Activated naive CD4-positive, alpha-beta T cell treated with Interleukin-2 at 50 U/mL for 16 hours (primary cell): ENCODE measurements at places on chromosomes 12 and 14.
A peak's percentile ranks its signal among the peaks of the same experiment; 100 is the strongest.

DNA sequence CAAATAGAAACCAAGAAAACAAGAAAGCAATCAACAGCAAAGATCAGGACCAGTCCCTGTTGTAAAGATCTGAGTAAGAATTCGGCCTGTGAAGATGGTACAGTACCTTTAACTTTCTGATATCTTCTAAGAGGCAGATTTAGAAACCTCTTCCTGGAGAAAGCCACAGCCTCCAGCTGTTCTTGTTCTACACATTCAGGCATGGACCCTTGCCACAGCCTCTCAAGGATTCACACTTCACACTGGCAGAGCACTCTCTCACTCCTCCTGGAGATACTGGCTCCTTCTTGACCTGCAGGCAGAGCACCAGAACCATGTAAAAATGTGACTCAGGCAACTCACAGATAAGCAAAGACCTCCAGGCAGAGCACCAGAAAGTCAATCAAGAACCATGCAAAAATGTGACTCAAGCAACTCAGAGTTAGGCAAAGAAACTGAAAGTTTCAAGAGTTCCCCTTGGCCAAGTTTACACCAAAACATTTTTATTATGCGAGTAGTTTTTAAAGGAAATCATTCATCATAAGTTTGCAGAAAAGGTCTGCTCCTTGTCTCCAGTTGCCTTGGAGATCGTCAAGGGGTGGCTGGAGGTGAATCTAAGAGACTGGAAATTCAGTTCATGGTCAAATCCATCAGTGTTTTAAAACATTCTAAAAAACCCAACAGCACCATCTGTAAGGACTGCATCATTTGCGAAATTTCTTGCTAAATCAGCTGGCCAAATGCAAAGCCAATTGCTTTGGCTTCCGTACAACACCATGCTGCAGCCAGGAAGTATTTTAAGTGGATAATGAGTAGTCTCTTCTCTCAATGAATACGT lies 119.3 kb upstream of the MDM1 start:
- peak; percentile 52 for DNase-seq

- DNase-seq: no peak
Measured at GRCh38 chr14:64806202-64806861, 73.4 kb downstream of the SPTB start.

DNA sequence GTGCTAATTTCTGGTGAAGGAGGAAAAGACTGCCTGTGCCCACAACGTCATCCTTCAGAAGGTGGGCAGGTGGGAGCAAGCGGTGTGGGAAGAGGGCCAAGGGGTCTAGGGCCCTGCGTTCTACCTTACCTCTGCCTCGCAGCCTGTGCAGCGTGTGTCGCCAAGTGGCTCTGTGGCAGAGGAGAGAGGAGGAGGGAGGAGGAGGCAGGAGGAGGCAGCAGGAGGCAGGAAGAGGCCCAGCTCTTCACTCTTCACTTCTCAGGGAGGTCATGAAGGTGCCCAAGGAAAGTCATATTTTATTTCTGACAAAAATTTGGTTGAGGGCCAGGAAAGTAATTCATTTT lies 177.9 kb downstream of the MYRFL start:
- no peak for DNase-seq

DNA sequence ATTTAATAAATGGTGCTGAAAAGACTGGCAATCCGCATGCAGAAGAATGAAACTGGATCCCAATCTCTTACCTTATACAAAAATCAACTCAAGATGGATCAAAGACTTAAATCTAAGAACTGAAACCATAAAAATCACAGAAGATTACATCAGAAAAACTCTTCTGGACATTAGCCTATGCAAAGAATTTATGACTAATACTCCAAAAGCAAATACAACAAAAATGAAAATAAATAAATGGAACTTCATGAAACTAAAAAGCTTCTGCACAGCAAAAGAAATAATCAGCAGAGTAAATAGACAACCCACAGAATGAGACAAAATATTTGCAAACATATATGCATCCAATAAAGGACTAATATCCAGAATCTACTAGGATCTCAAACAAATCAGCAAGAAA lies 14.3 kb upstream of the CLEC1A start:
- DNase-seq: no peak

DNA sequence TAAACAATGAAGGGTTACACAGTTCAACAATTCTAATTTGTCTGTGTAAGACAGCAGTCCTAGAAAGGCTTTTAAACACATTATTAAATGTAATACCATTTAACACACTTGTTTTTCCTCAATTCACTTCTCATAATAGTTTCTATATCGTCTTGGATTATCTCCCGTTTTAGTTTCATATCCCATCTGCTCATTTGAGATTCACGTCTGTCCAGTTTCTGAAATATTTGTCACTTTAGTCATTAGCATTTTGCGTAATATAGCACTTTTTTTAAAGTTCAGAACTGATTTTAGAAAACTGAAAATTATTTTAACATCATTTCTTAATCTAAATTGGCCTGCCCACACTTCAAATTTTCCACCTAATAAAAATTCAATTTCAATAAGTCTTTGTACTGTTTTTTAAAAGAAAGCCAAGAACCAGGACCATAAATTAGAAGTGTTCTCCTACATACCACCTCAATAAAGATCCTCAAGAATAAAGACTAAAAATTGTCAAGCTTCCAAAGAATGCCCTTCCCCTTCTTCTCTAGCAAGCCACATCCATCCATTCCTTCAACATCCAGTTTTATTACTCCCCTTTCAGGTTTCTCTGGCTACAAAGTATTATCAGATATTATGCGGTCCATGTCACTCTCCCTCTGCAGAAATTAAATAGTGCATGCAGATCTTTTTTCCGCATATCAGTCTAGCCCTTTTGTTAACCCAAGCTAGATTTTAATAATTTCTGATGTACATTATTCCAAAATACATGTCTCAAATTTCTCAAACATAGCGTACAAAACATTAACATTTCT lies 11.9 kb downstream of the MED13L start:
- no peak for DNase-seq
